CD4-positive, alpha-beta T cell treated with Interleukin-21 for 1 hour (primary cell): ENCODE measurements at places on chromosomes 5 and 9.

- DNase-seq: no peak
Measured at GRCh38 chr9:97470076-97470475, 31.4 kb upstream of the TMOD1 start.

- no peak for DNase-seq
Measured at GRCh38 chr5:91345461-91345860, 37.7 kb downstream of the ARRDC3 start.

DNA sequence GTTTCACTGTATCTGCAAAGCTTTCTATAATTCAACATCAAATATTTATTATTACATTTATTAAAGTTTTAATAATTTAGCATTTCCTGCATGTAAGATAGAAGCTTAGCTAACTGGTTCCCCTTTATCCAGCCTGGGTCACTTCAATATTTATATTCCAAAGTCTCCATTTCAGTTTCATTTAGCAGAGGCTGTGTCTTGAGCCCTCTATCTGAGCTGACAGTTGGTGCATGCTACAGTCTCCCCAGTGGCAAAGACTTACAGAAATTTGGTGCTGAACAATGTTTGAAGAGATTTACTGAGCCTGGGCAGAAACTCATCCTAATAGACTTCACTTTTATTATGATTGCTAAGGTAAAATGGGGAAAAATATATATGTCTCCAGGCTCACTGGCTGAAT lies 279.1 kb downstream of the TRIM32 start:
- DNase-seq: no peak

GRCh38 chr9:107175041-107175440 lies 108.0 kb upstream of the RAD23B start:
- DNase-seq: no peak

DNA sequence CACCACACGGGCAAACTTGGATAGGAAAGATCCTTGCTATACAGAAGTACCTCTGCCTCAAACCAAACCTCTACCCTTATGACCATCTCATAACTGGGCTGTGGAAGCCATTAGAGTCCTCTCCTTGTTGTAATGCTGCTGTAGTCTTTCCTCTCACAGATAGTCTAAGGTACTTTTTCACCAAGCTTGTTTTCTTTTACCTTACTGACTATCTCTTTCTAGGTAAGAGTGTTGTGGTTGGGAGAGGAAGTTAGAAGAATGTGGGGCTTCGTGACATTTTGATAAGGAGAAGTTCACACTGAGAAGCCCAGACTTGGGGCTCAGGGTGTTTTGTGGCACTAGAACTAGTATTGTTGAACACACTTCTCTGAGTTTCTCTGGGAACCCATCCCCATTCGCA lies 8.9 kb downstream of the CFAP95 start:
- peak; percentile 16 for DNase-seq

DNA sequence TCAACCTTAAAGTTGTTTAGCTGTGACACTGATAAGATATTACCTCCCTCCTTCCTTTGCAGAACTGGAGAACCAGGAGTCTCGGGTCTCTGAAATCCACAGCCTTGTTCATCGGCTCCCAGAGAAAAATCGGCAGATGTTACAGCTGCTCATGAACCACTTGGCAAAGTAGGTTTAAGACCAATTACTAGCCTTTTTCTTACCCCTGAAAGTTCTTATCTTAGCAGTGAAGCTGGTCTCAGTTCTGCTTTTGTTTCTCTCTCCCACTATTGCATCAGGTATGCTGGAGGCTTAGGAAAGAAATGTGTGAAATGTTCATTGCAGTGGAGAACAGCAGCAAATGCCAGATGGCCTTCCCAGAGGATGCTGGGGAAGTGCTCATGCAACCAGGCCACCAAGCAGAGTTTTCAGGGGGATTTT lies 287.4 kb downstream of the ARHGAP26 start:
- no peak for DNase-seq

GRCh38 chr5:131532031-131532640 lies 102.9 kb downstream of the RAPGEF6 start:
- DNase-seq: peak; percentile 48

- no peak for DNase-seq
Measured at GRCh38 chr9:89462817-89463683, 34.9 kb downstream of the SEMA4D start.

DNA sequence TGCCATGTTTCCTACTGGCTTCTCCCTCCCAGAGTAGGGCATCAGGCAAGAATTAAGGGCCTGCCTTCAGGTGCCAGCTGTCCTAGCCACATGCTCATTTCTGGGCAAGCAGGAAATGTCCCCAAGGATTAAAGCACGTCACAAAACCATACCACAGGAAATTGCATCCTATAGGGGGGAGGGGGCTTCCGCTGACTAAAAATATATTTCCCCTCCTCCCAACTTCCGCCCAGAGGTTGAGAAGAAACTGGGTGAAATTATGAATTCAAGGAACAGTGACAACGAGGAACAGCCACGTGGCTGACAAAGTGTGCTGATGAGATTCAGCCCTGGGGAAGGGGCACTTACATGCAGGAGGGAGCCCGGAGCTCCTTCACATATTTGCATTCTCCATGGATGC lies 4.1 kb downstream of the HBEGF start:
- peak; percentile 57 for DNase-seq

DNA sequence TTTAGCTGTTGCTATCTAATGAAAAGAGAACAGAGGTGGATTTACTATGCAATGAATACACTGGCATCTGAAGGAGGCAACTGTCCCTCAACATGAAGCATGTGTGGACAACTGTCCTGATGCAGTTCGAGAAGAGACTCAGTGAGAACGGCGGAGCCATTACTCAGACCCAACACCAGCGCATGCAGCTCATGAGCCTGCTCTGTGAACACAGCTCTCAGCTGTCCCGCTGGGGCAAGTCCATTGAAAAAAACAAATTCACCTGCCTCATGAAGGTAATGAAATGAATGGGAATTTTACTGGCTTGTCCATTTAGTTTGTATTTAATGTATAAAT lies 78.8 kb downstream of the SPTLC1 start:
- DNase-seq: no peak
